ENCODE measurements at places on chromosomes 1 and 21.

- no peak for DNase-seq
Observed at GRCh38 chr1:183385340-183386144, 32.6 kb downstream of the NMNAT2 start.

DNA sequence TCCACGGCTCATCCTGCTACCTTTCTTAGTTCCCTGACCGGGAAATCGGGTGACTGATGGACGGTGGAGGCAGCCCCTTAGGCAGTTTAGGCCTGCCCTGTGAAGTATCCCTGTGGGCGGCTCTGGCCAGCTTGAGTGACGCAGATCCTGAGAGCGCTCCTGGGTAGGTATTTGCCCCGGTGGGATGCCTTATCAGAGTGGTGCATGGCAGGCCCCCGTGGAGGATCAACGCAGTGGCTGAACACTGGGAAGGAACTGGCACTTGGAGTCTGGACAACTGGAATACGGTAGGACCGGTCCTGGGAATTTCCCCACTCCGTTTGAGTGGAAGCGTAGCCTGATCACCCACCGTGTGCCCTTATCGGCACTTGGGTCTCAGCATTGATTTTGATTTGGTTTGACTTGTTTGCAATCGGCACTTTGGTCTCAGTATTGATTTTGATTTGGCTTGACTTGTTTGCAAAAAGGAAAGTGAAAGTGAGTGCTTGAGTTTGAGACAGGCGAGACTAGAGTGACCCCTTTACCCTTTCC is 15.2 kb downstream of the PLA2G2F start:
- no peak for DNase-seq

DNA sequence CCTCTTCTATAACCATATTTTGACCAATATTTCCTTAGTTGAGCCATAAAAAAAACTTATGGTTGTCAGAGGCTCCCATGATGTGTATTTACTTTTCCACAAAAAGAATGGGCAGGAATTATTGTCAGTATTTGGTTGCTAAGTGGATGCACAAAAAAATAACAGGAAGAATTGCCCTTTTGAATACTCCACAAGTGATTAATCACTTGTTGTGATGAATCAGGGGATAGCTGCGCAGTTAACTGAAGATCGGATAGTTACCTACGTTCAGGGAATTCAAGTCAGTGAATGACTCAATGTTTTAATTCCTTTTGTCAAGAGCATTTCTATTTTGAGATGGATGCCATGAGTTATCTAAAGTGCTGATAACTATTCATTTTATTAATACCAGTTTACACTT is 785.2 kb upstream of the B3GALT2 start:
- no peak for DNase-seq

- DNase-seq, result no peak
Observed at GRCh38 chr1:217542837-217543236, 88.1 kb downstream of the GPATCH2 start.

GRCh38 chr21:29953072-29953471 is 13.3 kb upstream of the GRIK1 start:
- DNase-seq, result no peak

- DNase-seq, result no peak
Observed at GRCh38 chr1:27634177-27634984, 604 bp downstream of the FGR start.

DNA sequence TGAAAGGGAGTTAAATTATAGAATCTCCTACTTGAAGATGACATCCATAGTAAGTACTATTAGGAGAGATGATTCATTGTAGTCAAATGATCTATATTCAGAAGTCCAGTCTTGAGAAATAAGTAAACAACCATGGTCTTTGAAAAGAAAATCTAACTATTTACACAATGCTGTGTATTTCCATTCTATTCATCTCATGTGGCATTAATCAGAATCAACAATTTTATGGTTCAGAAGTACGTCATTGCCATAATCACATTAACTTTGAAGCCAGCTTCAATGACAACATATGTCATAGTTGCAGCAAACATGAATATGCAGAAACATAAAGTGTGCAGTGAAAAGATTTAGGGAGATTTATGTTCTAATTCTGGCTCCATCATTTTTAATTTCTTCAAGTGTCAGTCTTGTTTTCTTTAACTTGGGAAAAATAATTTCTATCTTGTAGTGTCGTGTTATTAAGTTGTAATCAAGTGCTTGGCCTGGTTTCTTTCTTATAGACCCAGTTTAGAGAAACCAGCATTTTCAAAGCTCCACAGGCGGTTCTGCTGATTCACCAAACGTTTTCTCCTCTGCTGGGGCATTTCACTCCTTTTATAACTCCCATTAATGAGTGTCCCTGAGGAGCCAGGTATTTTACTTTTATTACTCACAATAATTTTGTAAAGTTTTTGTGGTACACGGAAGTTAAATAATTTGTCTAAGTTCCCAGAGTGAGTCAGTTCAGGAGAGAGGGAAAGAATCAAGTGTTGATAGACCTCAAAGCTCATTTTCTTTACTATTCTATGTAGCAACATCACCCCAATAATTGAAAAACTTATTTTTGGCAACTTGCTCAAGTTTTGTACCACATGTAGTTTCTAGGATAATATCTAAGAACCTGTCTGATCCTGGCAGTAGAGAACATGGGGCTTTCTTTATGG is 35.9 kb upstream of the PTGS2 start:
- DNase-seq, result no peak

DNA sequence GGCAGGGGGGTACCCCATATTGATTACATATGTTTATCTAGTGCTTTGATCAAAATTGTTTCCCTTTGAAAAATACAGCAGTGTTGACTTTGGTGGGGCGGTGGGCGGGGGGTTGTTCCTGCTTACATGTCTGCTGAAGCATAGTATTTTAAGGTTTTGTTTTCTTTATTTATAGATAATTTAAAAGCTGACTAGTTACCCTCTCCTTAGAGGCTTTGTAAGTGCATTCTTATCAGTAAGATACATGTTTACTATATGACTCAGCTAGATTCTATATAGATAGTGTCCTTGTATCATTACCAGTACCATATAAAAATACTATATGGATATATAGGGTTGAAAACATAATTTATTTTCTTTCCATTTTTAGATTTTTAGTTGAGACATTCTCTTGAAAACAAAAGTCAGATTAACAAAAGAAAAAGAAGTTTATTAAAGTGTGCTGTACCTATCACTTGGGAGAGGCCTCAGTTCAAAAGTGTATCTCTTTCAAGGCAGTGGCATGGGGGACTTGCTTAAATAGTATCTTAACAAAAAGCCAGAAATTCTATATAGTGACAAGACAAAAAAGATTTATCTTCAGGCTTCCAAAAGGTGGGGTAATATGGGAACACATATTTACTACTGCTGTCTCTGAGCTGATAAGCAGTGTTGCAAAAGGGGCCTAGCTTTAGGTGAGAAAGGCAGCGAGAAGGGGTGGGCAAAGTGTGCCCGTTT is 79.0 kb downstream of the HS2ST1 start:
- DNase-seq, result no peak

All from stimulated activated CD8-positive, alpha-beta memory T cell treated with anti-CD3 and anti-CD28 coated beads, Interleukin-2, amount 100 ng/mL, for 48 hours (primary cell).